ENCODE measurements at places on chromosomes 2 and 18. TPM values are rescaled to one million over a fixed set of nuclear protein-coding genes. Genes with fewer than 3 reads are reported as not detected.

YWHAQ gene
- 467 TPM for polyA plus RNA-seq

STEAP3 gene
- 1.3 TPM for polyA plus RNA-seq

ERICH2 gene
- 2.4 TPM for polyA plus RNA-seq

BMPR2 gene
- 67.8 TPM for polyA plus RNA-seq

DSC2 gene
- polyA plus RNA-seq, result 48.3 TPM

ANKRD12 gene
- 33.8 TPM for polyA plus RNA-seq

PPP4R1 gene
- polyA plus RNA-seq, result 108 TPM

LAMA1 gene
- polyA plus RNA-seq, result 95.7 TPM

- no peak for DNase-seq
These were observed 312.9 kb upstream of the TFPI start for GRCh38 chr2:187867165-187867564.

DNA sequence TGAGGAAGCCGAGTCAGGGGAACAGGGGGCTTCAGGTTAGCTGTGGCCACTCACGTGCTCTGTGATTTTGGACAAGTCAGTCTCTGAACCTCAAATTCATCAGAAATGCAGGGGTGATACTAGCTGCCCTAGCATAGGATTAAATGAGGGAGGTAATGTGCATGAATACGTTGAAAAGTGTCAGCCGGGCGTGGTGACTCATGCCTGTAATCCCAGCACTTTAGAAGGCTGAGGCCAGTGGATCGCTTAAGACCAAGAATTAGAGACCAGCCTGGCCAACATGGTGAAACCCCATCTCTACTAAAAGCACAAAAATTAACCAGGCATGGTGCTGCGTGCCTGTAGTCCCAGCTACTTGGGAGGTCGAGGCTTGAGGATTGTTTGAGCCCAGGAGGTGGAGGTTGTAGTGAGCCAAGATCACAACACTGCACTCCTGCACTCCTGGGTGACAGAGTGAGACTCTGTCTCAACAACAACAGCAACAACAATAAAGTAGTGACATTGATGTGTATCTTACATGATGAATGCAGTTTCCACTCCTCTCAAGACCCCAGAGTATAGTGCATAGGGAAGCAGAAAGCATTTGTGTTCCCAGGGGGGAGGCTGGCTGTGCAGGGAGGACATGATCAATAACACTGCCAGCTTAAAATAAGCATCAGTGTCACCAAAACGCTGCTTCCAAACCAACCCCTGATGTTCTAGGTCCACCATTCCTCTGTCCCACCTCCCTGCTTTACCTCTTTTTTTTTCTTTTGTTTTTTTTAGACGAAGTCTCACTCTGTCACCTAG, 68.8 kb downstream of the HNRNPLL start:
- no peak for DNase-seq

DNA sequence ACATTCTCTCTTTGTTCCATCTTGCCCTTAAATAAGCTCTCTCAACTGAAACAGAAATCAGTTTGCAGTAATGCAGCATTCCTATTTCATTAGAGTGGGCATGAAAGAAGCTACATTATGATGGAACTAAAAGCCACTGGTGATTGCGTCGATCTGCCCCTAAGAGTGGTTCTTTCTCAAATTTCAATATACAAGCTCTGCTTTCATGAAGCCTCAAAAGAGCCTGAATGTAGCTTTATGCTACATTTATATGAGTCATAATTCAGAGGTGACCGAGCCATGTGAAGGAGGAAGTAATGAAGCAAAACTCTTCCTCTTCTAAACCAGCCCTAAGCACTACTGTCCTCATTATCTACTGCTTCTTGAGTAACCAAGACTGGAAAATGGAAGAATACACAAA, 64.8 kb upstream of the CYTIP start:
- no peak for DNase-seq

- no peak for DNase-seq
These were observed 285.1 kb downstream of the TNS1 start for GRCh38 chr2:217717646-217718045.

GRCh38 chr18:68448736-68449135, 266.2 kb downstream of the TMX3 start:
- no peak for DNase-seq

- no peak for DNase-seq
These were observed 1.1 kb downstream of the VAMP8 start for GRCh38 chr2:85578243-85579180.

- DNase-seq, result no peak
These were observed 13.2 kb downstream of the TXNDC2 start for GRCh38 chr18:9898792-9899549.

DNA sequence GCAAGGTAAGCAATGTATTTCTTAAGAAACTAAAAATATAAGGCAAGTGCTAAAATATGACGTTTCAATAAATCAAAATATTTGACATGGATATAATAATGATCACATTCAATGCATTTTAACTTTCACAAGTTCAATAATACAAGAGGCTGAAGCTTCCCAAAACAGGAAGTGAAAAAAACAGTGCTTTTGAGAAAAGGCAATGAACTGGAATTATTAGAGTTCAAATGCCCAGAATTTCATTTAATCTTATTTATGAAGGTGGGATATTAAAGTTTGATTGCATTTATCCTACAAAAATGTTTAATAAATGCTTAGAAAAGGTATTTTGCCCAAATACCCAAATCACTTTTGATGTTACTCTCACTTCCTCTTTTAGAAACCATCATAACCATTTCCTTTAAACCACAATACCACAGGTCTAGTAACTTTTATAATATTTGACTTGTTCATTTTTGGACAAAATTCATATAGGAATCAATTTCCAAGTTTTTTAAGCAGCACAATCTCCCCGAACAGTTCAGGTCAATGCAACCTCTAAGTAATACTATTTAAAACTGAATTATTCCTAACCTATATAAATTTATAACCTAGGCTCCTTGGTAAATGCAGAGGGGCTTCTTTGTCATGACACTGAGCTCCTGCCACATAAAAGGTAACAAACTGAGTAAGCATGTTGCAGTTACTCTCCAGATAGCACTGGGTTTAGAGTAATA, 2.1 kb downstream of the NCKAP1 start:
- no peak for DNase-seq

- DNase-seq, result no peak
These were observed 101.7 kb upstream of the PGAP1 start for GRCh38 chr2:197028230-197028629.

DNA sequence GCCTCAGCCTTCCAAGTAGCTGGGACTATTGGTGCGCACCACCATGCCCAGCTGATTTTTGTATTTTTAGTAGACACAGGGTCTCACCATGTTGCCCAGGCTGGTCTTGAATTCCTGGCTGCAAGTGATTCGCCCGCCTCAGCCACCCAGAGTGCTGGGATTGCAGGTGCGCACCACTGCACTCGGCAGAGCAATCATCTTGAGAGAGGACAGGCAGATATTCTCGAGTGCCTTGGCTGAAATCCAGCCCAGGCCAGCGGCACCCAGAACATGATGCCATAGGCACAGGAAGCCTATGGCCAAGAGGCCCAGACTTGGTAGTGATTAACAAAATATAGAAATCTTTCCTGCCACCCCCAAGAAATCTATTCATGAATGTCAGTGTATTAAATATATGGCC, 58.0 kb upstream of the PEX13 start:
- DNase-seq, result no peak

DNA sequence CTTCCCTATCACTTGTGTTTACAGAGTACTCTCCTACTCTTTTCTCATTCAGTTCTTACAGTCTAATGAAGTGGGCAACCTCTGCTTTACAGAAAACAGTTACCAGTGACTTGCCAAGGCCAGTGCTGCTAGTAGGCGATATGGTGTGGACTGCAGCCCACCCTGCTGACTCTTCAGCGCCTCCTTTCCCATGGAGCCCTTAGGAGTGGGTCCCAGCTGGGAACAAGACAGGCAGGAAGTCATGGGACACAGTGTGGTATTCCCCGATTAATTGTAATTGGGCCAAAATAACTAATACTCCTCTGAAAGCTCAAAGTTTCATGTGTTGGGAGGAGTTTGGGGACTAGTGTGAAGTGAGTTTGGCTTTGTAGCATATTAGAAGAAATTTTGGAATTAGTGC, 120.1 kb upstream of the EML6 start:
- DNase-seq, result no peak

DNA sequence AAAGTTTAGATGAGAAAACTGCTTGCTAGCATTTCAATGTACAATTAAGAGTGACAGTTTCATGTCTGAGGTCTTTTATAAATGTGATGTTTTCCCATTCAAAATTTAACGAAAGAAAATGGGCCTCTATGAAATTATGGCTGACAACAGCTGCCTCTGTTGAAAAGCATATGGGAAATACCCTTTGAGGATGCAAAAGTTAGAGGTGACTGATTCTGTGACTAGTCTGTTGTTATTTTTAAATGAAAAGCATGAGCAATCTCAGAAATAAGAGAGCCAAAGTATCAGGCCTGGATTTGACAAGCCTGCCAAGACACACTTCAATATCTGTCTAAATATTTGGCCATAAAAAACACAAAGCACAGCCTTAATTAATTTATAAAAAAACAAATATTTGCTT, 580.8 kb downstream of the ERBB4 start:
- no peak for DNase-seq

DNA sequence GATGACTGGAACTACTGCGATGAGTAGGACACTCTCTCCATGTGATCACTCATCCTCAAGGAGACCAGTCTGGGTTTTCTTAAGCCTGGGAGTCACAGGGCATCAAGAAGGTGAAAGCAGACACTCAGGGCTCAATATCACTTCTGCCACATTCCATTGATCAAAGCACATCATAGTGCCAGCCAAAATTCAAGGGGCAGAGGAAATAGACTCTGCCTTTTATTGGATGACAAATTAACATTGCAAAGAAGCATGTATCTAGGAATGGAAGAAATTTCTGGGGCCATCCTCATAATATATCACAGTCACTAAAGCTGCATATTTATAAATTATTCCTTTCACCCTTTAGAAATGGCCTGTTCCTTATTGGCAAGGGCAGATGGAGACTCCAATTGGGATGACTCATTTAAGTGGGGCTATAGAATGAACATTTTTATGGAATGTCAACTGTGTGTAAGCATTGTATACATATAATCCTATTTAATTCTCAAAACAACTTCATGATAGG, 114.8 kb upstream of the CDC42EP3 start:
- no peak for DNase-seq

DNA sequence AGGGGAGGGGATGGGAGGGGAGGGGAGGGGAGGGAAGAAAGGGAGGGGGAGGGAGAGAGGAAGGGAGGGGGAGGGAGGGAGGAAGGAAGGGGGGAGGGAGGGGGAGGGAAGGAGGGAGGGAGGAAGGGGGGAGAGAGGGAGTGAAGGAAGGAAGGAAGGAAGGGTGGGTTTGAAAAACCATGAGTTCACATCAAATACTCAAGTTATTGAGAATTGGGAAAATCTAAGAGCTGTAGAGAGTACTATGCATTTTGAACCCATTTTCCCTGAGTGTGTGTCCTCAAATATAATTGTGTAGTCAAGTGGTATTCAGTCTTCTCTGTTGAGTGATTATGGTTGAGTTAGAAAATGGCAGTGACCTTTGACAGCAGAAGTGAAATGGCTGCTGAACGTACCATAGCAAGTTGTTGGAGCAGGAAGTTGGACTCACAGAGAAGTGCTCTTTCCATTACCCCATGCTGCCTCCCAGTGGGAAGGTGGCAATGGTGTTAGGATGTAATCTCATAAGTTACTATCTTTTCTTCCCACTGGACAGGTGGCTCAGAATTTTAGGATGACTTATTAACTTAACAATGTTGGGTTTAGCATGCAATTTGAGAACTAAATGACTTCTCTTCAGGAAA, 214.6 kb downstream of the SETBP1 start:
- DNase-seq, result no peak
